Activated CD4-positive, alpha-beta memory T cell treated with anti-CD3 and anti-CD28 coated beads for 36 hours (primary cell): ENCODE measurements at places on chromosomes 2 and 18. TPM values are rescaled to one million over a fixed set of nuclear protein-coding genes. Genes with fewer than 3 reads are reported as not detected.

DNA sequence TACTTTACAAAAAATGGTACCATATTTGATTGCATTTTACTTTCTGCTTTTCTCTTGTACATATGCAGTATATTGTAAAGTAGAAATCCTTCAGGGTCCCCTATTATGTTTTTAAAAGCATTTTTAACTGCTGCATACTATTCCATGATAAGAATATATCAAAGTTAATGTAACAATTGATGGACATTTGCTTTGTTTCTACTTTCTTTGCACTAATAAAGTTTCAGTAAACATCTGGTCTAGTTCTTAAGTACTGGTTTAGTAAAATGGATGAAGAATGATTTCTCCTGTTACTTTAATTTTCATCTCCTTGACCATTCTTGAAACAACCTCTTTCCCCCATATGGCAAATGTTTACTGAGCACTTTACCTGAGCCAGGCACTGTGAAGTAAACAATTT lies 1.7 kb downstream of the MRPS9 start:
- no peak overlapping the region for H3K4me3 ChIP-seq
- H3K36me3 ChIP-seq = no peaks in the 10 kb centered on the region
- no peak overlapping the region for H3K27ac ChIP-seq

DNA sequence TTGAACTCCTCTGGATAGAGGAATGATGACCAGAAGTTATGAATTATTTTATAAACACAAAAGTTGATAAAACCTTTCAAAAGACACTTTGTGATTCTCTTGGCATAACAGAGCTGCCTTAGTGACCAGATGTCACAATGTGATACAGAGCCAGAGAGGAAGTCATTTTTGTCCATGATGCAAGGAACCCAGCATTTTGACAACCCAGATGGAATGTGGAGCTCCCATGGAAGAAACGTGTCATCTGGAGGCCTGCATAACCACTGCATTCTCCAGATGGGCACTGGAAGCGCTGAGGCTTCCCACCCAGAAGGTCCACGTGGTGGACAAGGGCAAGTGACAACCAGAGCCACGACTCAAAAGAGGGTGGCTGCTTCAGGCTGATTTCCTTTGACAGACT lies 30.1 kb downstream of the HRH4 start:
- no peak overlapping the region for H3K4me3 ChIP-seq
- H3K4me1 ChIP-seq = peaks cover 18% of the 10 kb centered on the region
- no peak overlapping the region for H3K27ac ChIP-seq
- H3K36me3 ChIP-seq = no peaks in the 10 kb centered on the region
- no peak for DNase-seq

Gene FMNL2
- total RNA-seq = 2.2 TPM

Gene CHPF
- 21.0 TPM for total RNA-seq

Gene SIX3
- not detected for total RNA-seq

DNA sequence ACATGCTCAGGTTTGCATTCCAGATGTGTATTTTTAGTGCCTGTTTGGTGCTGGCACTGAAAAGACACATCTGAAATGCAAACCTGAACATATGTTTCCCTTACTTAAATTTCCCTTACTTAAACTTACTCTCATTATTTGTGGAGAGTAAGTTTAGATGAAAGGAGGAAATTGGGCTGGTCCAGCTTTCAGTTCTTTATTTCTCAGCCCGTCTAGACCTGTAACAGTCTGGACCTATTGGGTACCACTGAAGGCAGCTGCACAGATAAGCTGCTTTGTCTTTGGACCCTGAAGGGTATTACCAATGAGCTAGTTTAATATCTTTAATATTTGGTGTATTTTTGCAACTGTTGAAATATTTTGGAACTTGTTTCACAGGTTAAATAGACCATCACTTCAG lies 17.0 kb upstream of the DSG3 start:
- H3K36me3 ChIP-seq = no peaks in the 10 kb centered on the region
- H3K27ac ChIP-seq = no peak overlapping the region
- H3K27me3 ChIP-seq = no peaks in the 10 kb centered on the region
- H3K4me3 ChIP-seq = no peak overlapping the region
- DNase-seq = no peak
- no peaks in the 10 kb centered on the region for H3K4me1 ChIP-seq

Gene CHN1
- 6.2 TPM for total RNA-seq

Gene PLGLB1
- 0.48 TPM for total RNA-seq

DNA sequence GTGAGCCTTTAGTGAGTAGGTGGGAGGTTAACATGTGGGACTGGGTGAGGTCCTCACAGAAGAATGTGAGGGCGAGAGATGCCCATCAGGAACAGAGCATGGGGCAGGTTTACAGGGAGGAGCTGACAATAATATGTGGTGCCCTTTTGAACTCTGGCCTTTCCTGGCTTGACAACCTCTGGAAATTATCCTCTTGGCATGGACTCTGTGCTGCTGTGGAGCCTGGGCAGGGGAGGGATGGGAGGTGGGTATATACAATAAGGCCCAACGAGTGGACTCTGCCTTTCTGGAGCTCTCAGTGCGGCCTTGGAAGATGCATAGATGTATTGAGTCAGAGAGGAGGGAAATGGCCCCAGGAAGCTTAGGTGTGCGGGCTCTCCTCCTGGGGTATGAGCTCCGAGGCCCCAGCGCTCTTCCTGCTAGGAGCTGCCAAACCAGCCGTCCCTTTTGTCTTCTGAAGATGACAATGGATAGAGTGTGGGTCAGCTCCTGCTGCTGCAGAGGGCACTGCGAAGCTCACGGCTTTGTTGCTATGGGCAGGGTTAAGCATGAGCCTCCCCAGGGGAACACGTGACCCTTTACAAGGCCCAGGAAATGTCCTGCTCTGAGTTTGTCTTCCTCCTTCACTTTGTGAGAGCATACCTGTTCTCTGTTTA lies 8.7 kb upstream of the PSD4 start:
- peaks cover 46% of the 10 kb centered on the region for H3K4me1 ChIP-seq
- H3K27me3 ChIP-seq = no peaks in the 10 kb centered on the region
- DNase-seq = no peak
- peaks cover 4% of the 10 kb centered on the region for H3K36me3 ChIP-seq

Gene ZNF892
- 3.3 TPM for total RNA-seq

- H3K27ac ChIP-seq = no peak overlapping the region
- H3K27me3 ChIP-seq = peaks cover 10% of the 10 kb centered on the region
- H3K4me3 ChIP-seq = no peak overlapping the region
- no peak for DNase-seq
- H3K4me1 ChIP-seq = no peaks in the 10 kb centered on the region
Observed at GRCh38 chr18:50115095-50115494, 79.9 kb downstream of the MYO5B start.

- H3K4me1 ChIP-seq = peaks cover 17% of the 10 kb centered on the region
- H3K36me3 ChIP-seq = peaks cover 16% of the 10 kb centered on the region
- H3K4me3 ChIP-seq = no peak overlapping the region
- no peak for DNase-seq
- H3K27ac ChIP-seq = no peak overlapping the region
Observed at GRCh38 chr2:9538000-9538507, 17.6 kb downstream of the ADAM17 start.

DNA sequence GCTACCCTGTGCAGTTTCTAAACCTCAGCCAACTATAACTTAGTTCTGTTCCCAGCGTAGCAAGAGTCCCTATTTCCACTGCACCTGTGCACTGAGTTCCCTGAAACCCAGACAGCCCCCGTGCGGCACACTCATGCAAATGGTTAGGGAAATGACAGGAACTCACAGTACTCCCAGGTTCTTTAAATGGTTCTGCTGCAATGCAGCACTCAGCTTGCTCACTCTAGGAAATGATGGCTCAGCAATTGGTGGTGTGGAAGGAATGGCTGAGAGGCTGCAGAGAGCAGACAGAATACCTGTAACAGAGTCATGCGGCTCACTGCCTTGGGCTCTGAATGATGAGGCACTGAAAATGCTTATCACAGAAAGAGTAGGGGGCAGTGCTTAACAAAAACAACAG lies 143.0 kb downstream of the RAD51AP2 start:
- no peak for DNase-seq
- no peak overlapping the region for H3K4me3 ChIP-seq
- H3K27me3 ChIP-seq = no peaks in the 10 kb centered on the region
- H3K27ac ChIP-seq = no peak overlapping the region
- no peaks in the 10 kb centered on the region for H3K36me3 ChIP-seq

GRCh38 chr2:230205721-230206120 lies 14.1 kb downstream of the SP110 start:
- H3K27ac ChIP-seq = peak overlapping the region; percentile 38
- H3K4me1 ChIP-seq = peaks cover 35% of the 10 kb centered on the region
- no peaks in the 10 kb centered on the region for H3K27me3 ChIP-seq
- peaks cover 47% of the 10 kb centered on the region for H3K36me3 ChIP-seq

Gene PARD6G
- total RNA-seq = 0.17 TPM

- H3K4me1 ChIP-seq = no peaks in the 10 kb centered on the region
- no peak overlapping the region for H3K27ac ChIP-seq
- DNase-seq = no peak
Observed at GRCh38 chr2:8841932-8842331, 4.5 kb upstream of the KIDINS220 start.

Gene NEUROD1
- not detected for total RNA-seq

Gene IL37
- not detected for total RNA-seq

DNA sequence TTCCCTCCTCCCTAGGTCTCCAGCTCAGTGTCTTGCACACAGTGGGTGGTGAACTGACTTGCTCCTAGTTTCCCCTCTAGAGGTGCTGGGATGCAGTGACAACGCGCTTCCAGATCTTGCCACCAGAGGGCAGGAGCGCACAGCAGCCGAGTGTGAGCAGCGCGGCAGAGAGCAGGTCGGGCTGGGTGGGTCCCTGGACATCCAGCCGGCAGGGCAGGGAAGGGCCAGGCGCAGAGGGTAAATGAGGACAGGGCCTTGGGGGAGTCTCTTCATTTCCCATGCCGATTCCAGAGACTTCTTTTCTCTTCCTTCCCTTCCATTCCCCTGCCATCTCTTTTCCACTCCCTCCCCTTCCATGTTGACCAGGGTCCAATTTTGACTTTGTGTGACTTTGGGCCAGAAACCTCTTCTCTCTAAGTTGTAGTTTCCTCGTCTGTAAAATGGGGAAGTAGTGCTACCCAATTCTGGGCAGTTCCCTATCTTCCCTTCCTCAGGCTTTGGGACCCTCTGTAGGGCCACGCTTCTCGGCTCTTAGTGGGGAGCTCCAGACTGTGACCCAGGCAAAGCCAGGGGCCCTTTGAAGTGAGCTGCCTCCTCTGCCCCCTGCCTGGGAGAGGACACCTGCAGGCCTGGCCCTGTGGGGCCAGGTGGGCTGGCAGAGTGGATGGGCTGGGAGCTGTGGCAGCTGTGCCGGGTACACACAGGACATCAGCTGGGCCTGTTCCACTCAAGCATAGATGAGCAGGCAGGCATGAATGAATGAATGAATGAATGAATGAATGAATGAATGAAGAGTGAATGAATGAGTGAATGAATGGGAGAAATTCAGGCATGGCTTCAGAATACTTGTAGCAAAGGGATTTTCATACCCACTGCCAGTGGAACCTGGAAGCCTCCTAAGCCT lies 43.3 kb upstream of the TAF1B start:
- no peak overlapping the region for H3K4me3 ChIP-seq
- peak; percentile 94 for DNase-seq
- H3K27me3 ChIP-seq = no peaks in the 10 kb centered on the region
- peaks cover 35% of the 10 kb centered on the region for H3K4me1 ChIP-seq

DNA sequence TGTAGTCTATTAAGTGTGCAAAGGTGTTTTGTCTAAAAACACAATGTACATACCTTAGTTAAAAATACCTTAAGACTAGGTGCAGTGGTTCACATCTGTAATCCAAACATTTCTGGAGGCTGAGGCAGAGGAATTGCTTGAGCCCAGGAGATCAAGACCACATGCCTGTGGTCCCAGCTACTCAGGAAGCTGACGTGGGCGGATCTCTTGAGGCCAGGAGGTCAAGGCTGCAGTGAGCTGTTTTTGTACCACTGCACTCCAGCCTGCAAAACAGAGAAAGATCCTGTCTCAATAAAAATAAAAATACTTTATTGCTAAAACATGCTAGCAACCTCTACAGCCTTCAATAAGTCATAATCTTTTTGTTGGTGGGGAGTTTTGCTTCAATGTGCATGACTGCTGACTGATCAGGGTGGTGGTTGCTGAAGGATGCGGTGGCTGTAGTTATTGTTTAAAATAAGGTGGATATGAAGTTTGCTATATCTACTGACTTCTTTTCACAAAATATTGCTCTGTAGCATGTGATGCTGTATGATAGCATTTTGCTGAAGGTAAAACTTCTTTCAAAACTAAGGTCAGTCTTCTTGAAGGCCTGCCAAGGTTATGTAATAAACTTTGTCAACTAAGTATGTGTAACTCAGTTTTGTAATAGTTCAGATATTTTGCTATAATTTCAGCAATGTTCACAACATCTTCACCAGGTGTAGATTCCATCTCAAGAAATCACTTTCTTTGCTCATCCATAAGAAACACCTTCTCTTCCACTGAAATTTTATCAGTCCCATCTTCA lies 1238.0 kb upstream of the NRXN1 start:
- no peaks in the 10 kb centered on the region for H3K27me3 ChIP-seq
- DNase-seq = no peak
- H3K4me1 ChIP-seq = no peaks in the 10 kb centered on the region
- H3K36me3 ChIP-seq = no peaks in the 10 kb centered on the region
- no peak overlapping the region for H3K27ac ChIP-seq
- no peak overlapping the region for H3K4me3 ChIP-seq

Gene PKP4
- total RNA-seq = 41.4 TPM

Gene RGPD5
- 38.6 TPM for total RNA-seq

GRCh38 chr18:32328379-32328778 lies 138.5 kb downstream of the MEP1B start:
- no peak overlapping the region for H3K27ac ChIP-seq
- H3K27me3 ChIP-seq = peaks cover 16% of the 10 kb centered on the region
- no peak overlapping the region for H3K4me3 ChIP-seq
- H3K36me3 ChIP-seq = no peaks in the 10 kb centered on the region

Gene RABL2A
- total RNA-seq = 14.7 TPM

GRCh38 chr18:48390641-48391040 lies 18.5 kb downstream of the ZBTB7C start:
- H3K27me3 ChIP-seq = peaks cover 48% of the 10 kb centered on the region
- DNase-seq = no peak
- no peak overlapping the region for H3K4me3 ChIP-seq

GRCh38 chr18:6315517-6316331 lies 99.0 kb downstream of the L3MBTL4 start:
- no peaks in the 10 kb centered on the region for H3K36me3 ChIP-seq
- H3K4me1 ChIP-seq = no peaks in the 10 kb centered on the region
- no peak overlapping the region for H3K27ac ChIP-seq
- DNase-seq = no peak
- H3K27me3 ChIP-seq = no peaks in the 10 kb centered on the region
